SIG-M5 (cell line): ENCODE measurements at places on chromosomes 4 and X.

DNA sequence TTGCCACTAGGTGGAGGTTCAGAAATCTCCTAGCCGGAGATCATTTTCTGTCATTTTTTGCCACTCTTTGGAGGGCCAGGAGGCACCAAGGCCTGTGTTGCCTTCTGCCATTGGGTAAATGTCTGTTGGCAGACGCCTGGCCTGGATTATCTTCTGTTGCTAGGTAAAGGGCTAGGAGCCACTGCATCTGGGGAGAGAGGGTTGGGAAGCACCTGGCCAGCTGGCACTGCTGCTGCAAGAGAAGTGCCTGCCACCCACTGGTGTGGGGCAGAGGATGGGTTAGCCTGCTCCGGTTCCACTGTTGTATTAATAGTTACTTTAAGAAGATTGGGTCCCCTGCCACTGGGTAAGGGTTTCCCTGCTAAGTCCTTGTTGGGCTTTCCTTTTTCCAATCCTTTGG, 58.1 kb downstream of the AWAT2 start:
- no peak for DNase-seq

DNA sequence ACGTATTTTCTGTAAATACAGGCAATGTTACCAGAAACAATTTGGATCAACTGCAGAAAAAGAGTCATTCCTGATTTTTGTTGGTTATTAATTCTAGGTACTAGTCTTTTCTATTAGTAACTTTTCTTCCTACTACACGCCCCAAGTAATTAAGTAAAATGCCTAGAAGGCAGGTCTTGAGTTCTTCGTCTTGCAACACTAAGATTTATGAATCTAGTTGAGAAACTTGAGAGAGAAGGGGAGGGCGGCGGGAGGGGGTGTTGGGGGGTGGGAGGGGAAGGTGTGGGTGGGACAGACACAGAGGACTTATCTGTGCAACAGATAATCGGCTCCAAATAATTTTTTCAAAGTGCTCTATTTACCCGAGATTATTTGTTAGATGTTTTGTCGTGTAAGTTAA, 3.0 kb downstream of the RAP2C start:
- no peak for DNase-seq

GRCh38 chr4:148874331-148874730, 432.1 kb upstream of the NR3C2 start:
- no peak for DNase-seq

GRCh38 chrX:625137-625691, 5.4 kb upstream of the SHOX start:
- no peak for DNase-seq

GRCh38 chrX:65697915-65698796, 30.7 kb downstream of the MSN start:
- DNase-seq: peak; percentile 51

DNA sequence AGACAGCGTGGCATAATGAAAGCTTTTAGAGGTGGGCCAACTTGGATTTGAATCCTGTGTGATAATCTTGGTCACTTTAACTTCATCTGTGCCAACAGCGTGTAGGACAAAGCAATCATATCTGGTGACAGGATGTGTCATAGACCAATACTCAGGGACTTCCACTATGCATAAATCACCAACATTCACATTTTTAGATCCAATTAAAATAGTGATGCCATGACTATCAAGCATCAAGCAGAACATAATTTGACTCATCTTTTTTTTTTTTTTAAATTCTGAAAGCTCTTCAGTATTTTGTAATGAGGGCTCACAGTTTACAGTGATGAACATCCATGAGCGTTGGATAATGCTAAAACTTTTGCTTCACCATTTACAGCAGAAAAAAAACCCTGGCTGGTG, 27.3 kb upstream of the RAPGEF2 start:
- no peak for DNase-seq

- no peak for DNase-seq
Measured at GRCh38 chr4:99436462-99436861, 1.3 kb upstream of the ADH7 start.

GRCh38 chr4:101780284-101780683, 10.2 kb upstream of the BANK1 start:
- DNase-seq: no peak

DNA sequence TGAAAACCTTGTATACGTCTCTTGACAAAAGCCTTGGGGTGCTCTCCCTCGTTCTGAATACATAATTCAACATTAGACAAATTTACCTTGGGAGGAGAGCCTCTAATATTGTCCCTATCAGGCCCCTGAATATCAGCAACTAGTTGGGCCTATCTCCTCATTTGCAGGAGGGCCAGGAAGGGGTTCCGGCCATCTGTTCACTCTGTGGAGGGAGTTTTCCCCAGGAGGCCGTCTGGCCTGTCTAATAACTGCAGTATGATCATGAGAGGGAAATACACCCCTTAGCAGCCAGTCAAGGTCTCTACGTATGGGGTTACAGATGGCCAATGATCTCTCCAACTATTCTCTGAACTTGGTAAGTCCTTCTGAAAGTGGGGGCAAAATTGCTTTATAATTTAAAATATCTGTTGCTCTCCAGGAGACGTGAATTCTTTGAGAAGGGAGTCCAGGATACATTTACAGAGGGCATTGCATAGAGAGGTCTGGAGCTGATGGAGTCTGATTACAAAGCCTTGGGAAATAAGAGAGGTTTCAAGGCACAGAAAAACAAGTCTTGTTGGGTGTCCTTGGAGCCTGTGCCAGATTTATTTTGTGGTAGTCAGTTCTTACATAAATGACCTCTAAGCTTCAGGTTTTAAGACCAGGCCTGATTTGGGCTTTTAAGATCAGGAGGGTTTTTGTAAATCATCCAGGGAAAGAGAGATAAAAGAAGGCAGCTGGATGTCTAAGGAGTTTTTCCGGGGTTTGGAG, 48.2 kb upstream of the UXT start:
- no peak for DNase-seq

DNA sequence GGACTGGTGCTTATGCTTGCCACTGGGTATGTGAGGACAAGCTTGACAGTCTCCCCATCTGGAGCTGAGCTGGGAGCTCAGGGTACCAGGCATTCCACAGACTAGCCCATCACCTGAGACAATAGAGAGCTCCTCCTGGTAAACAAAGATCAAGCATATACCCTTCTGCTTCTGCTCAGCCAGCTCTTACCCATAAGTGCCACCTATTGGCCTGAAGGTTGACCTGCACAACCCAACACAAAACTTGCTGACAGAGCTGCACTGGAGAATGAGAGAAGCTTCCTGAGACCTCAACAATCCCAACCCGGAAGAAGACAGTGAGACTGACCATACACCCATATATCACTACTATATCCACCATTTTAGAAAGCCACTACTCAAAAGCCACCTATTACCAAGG, 1049.2 kb upstream of the INTU start:
- DNase-seq: no peak

DNA sequence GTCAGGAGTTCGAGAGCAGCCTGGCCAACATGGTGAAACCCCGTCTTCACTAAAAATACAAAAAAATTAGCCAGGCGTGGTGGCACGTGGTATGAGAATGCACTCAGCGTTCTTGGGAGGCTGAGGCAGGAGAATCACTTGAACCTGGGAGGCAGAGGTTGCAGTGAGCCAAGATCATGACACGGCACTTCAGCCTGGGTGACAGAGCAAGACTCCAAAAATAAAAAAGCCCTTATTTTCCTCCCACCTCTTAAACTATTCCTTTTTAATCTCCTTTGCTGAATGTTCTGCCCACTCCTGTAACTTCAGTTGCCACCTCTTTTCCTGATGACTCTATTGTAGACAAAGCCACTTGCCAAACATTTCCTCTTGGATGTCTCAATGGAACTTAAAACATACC, 72.6 kb downstream of the TAF1 start:
- no peak for DNase-seq

GRCh38 chrX:133325422-133325821, 89.9 kb downstream of the GPC4 start:
- no peak for DNase-seq

DNA sequence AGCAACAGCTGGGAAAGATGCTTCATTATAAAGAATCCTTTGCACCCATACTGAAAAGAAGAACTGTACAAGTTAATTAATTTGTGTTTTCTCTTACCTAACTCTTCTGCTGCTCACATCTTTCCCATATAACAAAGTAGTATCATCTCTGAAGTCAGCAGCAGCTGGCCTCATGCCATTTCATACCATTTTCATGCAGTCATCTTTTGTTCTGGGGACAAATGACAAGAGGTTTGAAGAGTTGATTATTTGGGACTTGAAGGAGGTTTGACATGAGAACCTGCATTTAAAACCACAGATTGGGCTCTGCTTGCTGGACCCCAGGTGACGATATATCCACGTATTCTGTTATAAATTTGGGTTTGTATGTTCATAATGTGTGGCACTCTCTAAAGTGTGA, 430.3 kb downstream of the SPRY1 start:
- no peak for DNase-seq

GRCh38 chr4:610411-611261, 14.7 kb upstream of the PDE6B start:
- DNase-seq: no peak

GRCh38 chr4:109665783-109666485, 37.3 kb downstream of the CASP6 start:
- no peak for DNase-seq

- DNase-seq: no peak
Measured at GRCh38 chr4:120509222-120509621, 413.3 kb downstream of the PRDM5 start.

- DNase-seq: no peak
Measured at GRCh38 chr4:152684007-152684406, 4.2 kb upstream of the TMEM154 start.

DNA sequence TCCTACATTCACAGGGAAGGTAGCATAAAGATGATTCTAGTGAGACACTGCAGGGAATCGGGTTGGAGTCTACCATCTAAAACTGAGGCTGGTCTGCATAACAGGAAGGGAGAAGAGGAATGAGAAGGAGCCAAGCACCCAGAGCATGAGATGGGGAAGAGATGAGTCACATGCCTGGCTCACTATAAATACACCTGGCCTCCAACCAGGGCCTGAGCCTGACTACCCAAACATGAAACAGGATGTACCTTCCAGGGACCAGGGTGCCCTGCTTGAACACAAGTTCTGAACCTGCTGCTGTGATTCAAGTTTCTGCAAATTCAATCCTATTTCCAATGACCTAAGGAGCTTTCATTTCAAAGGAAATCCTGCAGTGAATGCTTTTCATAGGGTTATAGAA, 24.9 kb downstream of the CD99L2 start:
- DNase-seq: no peak

DNA sequence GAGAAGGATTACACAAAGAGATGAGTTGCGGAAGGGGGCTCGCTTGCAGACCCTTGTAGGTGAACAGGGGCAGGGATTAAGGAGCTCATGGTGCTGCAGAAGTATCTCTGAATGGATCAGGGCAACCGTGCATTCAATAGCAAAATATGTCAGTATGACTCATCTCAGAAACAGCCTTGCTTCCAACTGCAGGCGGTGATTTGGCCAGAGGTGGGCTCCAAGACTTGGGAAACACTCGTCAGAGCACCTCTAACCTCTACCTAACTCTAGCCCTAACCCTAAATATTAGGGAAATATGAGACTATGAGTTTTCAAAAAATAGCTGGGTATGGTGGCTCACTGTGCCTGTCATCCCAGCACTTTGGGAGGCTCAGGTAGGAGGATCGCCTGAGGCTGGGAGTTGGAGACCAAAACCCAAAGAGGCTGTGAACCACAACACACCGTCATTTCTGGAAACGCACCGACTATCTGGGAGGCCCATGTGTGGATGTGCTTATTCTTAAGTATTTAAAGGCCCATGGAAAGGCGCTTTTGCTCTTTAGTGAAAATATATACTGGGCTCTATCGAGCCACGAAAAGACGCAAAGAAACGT, 102.6 kb downstream of the DHRSX start:
- no peak for DNase-seq

- no peak for DNase-seq
Measured at GRCh38 chrX:109590176-109590575, 34.8 kb downstream of the KCNE5 start.

DNA sequence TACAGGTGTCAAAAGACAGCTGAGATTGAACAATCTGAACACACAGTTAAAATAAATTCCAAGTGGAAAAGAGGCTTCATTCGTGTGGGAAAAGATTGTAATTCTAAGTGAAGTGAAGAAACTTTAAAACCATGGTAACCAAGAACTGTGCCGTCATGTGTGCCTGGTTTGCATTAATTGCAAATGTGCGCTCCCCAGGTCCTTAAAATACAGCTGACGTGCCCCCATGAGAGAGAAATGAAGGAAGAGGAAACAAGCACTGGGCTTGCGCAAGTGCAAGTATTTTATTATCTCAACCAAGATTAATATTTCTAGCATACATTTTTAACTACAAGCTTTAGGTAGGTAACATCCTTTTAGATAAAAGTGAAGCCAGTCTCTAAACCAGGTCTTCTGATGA, 92.5 kb downstream of the PARM1 start:
- DNase-seq: no peak

DNA sequence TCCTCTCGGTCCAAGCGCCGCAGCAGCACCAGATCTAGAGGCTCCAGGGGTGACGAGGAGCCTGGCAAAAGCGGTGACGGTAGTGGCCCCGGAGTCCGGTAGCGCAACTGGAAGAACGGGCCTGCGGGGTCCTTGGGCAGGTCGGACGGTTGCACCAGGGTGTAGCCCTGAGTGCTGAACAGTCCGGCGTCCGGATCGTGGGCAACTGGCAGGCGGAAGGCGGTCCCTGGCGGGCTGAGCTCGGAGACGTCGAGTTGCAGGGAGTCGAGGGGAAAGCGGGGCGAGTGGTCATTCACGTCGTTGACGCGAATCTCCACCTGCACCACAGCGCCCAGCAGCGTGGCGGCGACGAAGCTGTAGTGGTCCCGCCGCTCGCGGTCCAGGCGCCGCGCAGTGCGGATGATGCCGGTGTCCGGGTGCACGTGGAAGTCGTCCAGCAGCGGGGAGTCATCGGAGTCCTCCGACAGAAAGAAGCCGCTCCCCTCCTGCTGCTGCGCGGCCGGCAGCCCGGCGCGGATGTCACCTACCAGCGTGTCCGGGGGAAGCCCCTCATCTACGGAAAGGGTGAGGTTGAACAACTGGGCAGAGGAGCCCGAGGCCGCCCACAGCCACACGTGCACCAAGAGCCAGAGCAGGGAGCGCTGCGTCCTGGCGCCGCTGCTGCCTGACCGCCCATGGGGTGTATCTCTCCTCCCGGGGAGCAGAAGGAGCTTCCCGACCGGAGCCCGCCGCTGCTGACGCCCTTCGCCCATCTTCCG, 837 bp downstream of the DCHS2 start:
- DNase-seq: no peak

- DNase-seq: no peak
Measured at GRCh38 chrX:40154250-40154852, 56.6 kb upstream of the BCOR start.

- no peak for DNase-seq
Measured at GRCh38 chr4:177546745-177547144, 104.5 kb upstream of the AGA start.

GRCh38 chr4:184680698-184681097, 31.2 kb downstream of the PRIMPOL start:
- DNase-seq: no peak
